CD4-positive, alpha-beta T cell treated with Interleukin-6 at 100 ng/mL for 8 hours (primary cell): ENCODE measurements at places on chromosomes 7 and 10.

GRCh38 chr10:37225163-37225562 is 99.8 kb downstream of the ANKRD30A start:
- no peak for DNase-seq

- no peak for DNase-seq
Measured at GRCh38 chr7:25858525-25859411, 293.2 kb upstream of the NFE2L3 start.

DNA sequence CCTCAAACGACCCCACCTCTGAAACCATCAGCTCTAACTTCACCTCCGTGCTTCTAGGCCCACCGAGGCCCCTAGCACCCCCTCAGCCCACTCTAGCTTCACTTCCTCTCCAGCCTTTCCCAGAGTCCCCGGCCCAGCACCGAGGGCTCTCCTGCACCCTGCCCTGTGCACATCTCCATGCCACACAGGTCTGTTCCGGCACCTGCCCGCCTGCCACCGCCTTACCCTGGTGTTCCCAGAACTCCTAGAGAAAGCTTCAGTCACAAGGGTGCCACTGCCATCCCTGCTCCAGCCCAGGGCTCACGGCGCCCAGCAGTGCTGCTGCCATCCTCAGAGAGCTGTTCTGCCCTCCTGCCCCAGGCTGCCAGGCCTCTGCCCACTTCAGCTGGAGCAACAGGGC is 61.3 kb upstream of the INSIG1 start:
- no peak for DNase-seq

GRCh38 chr7:55095672-55096071 is 76.9 kb downstream of the EGFR start:
- DNase-seq = no peak
